ENCODE measurements at places on chromosomes 5 and 9.

DNA sequence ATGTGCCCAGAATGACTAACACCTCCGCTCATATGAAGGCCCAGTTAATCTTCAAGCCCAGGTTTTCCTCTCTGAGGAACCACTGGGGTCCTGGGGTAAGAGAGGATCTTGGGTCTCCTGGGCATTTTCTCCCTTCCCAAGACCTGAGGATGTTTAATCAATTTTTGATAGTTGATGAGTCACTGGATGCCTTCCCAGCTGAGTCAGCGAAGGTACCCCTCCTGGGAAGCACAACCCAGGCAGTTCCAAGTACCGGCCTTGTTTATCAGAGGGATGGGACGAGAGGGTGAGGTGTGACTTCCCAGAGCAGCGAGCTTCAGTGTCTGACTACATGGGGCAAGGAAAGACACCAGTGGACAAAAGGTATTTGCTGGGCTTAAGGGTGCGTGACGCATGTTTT lies 119.6 kb upstream of the IL12B start:
- no peak for DNase-seq

DNA sequence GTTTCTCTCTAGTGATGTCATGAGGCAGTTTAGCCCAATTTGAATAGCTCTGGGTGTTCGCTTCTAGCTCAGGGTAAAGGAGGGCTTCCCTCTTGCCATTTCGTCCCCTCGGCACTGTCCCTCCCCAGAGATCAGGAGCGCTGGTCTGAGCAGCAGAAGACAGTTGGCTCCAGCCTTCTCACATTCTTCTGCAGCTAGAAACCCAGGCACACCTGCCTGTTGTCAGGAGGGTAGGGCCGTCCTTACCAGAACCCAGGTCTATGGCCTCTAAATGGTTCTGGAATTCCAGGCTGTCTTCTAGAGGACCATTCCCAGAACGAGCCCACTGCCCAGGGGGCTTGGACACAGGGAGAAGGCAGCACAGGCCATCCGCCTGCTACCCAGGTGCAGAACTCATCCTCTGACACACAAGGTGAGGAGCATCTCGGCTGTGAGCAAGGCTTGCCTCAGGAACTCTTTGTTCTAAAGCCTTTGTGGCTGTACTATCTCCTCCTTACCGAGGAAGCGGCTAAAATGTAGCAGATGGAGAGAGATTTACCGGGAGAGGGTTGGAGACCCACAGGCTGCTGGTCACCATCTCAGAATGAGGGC lies 255.6 kb upstream of the IRX2 start:
- no peak for DNase-seq

GRCh38 chr9:134570711-134571325 lies 70.8 kb upstream of the COL5A1 start:
- DNase-seq: no peak

- DNase-seq: no peak
These were observed 240.8 kb upstream of the ZNF462 start for GRCh38 chr9:106622164-106622487.

DNA sequence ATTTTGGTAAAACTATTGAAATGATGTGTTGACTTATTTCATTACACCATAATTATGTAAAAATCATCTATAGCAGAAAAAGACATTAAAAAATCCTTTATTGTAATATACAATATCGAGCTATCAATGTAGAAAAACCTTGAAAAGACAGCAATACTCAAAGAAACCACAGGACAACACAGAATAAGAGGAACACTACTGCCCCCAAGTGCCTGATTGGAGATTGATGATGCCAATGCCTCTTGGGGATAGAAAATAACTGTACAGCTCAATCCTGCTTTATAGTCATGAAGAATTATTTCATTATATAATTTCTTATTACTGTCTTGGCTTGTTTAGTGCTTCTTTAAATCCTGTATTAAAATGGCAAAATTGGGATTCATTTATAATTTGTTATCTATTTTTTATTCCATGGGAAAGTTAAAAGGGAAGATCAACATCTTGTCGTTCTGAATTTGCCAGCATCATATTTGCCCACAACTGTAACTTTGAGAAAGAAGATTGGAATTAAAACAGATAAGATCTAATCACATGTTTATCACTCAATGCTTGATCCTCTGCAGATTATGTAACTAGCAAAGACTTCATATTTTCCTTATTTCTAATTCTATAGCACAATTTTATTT lies 337.5 kb downstream of the CDH9 start:
- no peak for DNase-seq

- no peak for DNase-seq
These were observed 152.3 kb downstream of the TTC39B start for GRCh38 chr9:15154677-15155076.

DNA sequence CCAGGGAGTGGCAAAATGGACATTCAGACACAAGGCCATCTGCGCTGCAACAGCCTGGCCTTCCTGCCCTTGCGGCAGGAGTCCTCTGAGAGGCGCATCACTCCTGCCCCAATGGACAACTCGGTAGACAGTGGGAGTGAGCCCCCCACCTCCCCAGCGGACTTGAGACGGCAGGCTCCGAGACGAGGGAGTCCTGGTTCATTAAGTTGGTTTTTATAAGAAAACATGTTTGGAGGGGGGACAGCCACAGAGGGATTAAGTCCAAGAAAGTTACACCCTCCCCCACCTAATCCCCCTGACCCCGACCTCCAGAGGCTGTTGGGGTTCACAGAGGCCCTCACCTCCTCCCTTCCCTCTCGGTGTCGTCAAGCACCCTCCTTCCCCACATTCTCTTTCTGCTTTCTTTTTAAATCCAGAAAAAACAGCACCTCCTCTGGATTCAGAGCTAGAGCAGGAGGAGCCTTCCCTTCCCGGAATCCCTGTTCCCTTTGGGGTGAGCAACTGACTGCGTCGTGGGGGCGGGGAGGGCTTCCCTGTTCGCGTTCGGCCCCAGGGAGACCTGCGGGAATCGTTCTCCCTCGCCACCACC lies 1.8 kb upstream of the EGR1 start:
- no peak for DNase-seq

GRCh38 chr5:58378613-58379390 lies 81.1 kb downstream of the PLK2 start:
- no peak for DNase-seq

- DNase-seq: no peak
These were observed 21.9 kb upstream of the TERT start for GRCh38 chr5:1316588-1317340.

DNA sequence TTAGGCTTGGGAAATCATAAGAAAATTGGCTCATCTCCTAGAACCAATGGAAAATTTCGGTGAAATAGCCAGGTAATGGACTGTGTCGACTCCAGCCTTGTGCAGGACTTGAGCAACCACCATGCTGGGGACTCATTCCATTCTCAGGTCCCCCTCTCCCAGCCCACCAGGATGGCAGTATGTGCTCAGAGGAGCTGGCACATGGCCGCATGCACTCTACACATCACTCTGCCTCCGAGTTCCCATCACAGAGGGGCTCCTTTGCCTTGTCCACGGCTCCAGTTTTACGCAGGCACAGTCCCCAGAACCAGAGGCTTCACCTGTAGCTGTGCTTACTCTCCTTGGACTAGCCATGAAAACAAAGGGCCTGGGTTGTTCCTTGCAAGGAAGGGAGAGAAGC lies 149.3 kb downstream of the PAX5 start:
- DNase-seq: no peak

DNA sequence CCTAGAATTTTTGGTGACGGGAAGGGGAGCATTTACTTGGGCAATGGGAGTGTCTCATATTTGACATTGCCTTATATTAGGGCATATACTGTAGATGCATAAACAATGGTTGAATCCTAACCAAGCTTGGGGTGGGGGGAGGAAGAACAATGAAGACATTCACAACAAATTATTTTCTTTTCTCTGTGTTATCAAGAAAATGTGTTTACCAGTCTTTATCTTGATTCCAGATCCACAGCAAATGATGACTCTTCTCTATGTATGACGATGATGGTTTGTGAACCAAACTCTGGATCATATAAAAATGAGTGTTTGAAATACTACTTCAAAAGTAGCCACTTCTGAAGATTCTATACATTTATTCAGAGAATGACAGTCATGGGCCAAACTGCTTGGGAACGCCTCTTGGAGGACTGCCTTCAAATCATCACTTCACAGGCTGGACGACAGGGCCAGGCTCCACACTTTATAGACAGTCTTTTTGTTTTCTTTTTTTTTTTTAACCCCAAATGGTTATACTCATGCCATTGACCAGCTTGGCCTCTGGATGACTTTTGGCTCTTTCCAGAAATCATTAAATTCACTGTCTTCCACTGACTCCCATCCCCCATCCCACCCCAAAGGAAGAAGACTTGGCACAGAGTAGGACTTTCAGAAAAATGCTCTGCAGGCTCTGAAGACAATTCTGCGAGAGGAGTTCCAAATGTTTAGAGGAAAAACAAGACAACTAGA lies 123.8 kb upstream of the LIFR start:
- DNase-seq: no peak

DNA sequence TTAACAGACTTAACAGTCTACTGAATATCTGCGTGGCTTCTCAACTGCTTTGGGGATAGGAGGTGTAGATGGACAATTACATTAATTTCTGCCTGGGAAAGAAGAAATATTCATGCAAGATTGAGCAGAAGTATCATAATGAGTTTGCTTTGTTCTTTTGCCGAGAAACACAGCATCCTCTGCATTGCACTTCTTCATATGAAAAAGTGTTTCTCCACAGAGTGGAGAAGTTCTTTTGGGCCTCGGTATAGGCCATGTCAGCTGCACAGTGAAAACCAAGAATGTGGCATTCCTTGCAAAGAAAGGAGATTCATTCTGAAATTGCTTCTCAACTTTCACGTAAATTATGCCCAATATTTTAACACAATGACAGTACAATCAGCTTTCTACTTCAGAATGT lies 17.6 kb upstream of the SNX2 start:
- DNase-seq: no peak

DNA sequence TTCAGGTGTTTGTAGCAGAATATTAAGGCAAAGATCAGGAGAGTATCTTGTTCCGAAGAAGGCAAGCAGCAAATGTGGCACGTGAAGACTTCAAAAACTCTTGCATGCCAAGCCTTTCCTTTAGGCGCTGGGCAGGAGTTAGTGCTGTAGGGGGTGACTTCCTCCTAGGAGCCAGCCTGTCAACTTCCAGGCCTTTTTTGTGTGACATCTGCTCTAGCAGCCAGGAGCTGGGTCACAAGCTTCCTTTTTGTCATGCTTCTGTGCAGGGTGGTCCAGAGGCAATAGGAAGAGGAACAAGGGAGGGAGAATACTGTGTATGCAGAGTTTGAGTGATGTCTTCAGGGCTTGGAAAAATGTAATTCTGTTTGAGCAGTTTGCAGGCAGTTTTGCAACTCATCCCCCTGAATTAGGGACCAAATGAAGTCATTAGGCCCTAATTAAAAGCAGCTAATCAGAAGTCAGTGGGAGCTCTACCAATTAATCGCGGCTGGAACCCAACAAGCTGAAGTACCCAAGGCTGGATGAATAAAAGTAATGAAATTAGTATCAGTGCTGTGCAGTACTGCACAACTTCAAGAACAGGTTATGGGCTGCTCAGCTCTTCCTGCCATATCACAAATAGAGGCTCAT lies 53.5 kb downstream of the TLR4 start:
- DNase-seq: no peak

- DNase-seq: no peak
These were observed 131.5 kb upstream of the NFIL3 start for GRCh38 chr9:91555132-91555531.
